ENCODE measurements at places on chromosomes 5 and 9.

DNA sequence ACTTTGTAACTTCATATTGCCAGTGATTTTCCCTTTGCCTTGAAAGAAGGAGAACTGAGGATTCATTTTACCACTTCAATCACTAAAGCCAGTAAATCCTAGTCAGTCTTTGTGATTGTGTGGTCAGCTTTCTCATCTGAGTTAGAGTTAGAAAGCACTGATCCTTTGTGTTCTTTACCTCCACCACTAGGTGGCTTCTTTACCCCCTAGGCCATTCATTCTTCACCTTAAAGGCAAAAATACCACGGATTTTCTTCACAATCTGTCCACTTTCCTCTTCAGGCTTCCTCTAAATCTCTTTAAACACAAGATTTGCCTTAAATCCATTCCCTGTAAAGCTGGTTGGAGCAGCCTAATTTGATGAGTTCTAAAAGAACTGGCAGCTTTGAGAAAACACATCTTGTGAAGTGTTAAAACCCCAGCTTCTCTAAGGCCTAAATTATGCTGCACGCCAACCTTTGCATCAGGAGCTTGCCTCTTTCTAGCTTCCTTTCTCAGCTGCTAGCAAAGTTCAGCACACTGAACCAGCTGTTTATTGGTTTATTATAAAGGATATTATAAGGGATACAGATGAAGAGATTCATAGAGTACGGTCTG lies 20.4 kb downstream of the BDP1 start:
- DNase-seq = peak; percentile 6

- DNase-seq = peak; percentile 86
Observed at GRCh38 chr9:70020991-70021571, 22.6 kb upstream of the MAMDC2 start.

- DNase-seq = no peak
Observed at GRCh38 chr5:11037941-11038340, 276.9 kb upstream of the DAP start.

DNA sequence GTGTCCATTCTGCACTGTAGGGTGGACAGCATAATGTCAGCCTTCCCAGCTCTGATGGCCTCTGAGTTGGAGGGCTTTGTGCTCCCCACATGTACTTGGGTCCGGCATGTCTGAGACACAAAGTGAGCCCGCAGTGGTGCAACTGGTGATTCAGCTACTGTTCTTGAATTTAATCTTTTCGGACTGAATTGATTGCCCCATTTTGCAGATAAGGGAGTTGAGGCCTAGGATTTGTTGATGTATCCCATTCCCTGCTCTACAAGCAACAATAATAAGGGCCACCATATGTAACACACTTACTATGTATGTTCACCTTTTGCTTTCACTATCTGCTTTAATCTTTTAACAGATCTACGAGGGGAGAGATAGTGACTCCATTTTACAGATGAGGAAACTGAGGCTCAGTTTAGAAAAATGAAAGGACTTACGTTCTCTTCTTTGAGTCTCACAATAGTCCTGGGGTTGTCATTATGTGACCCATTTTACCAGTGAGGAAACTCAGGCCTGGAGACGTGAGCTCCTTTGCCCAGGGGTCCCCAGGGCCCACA lies 4.5 kb downstream of the GSN start:
- DNase-seq = no peak

DNA sequence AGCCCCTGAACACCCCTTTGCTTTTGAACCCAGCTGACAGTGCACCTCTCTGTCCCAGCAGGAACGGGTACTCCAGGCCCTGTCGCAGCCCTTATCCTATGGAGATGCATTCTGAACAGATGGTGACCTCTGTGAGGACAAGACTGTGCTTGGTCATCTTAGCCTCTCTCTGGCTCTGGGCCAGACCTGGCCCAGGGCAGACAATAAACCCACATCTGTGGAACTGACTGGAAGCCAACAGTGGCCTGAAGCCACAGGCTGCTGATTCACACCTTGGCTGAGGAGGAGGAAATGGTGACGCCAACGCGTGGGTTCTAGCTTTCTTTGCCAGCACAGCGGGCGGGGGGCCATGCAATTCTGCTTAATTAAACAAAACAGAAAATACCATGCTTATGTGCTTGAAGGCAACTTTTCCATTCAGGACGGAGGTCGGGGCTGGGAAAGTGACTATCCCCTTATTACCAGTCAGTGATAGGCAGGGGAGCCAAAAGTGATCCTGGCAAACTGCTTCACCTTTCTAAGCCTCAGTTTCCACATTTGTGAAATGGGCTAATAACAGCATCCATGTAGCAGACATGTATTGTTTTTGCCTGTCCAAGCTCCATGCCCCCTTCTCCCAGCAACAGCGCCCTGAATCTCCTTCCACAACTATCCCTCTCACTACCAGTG lies 10.8 kb downstream of the SH3PXD2B start:
- peak; percentile 86 for DNase-seq

GRCh38 chr9:129422843-129423192 lies 198.1 kb downstream of the C9orf50 start:
- DNase-seq = no peak

DNA sequence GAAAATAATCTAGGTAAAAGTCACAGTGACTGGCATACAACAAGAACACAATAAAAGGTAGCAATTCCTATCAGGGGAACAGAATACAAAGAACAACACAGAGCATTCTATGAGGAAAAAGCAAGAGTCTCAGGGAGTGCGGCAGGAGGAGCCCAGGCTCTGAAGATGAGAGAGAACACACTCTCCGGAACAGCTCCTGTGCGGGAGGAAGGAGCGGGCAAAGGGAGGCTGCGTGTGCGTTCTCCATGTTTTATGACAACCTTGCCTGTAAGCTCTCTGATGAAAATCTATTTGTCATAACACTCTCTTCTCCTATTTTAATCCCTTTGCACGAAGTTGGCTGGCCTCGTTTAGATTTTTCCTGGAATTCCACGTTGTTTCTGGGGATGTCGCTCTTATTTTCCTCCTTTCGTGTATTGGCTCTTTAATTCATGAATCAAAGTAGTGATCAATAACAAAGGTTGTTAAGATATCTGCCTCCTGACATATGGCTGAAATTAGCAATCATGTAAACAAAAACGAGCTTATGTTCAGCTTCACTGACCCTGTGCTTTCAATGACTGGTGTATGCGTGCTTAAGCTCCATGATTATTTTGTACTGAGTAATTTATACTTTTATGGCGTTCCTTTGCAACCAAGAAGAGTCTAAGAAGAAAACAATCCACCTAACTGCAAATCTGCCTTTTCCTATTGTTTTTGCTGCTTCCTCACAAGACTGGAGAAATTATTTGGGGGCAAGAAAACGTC lies 109.5 kb downstream of the MYO10 start:
- DNase-seq = no peak

DNA sequence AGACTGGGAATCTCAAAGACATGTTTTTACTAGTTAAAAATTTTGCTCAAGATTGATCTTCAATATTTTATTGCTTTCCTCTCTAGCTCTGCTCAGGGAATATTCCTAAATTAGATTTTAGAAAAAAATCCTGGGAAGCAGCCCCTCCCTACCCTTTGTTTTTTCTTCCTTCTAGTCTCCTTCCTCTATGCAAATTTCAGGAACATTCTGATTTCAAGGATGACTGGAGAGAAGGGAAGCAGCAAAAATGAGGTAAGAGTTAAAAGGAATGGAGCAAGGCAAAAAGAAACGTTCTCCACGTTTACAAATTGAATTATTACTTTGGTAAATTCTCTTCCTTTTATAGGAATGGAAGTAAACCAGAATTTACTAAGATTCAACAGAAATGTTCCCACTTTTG lies 493.4 kb upstream of the TUSC1 start:
- DNase-seq = no peak

DNA sequence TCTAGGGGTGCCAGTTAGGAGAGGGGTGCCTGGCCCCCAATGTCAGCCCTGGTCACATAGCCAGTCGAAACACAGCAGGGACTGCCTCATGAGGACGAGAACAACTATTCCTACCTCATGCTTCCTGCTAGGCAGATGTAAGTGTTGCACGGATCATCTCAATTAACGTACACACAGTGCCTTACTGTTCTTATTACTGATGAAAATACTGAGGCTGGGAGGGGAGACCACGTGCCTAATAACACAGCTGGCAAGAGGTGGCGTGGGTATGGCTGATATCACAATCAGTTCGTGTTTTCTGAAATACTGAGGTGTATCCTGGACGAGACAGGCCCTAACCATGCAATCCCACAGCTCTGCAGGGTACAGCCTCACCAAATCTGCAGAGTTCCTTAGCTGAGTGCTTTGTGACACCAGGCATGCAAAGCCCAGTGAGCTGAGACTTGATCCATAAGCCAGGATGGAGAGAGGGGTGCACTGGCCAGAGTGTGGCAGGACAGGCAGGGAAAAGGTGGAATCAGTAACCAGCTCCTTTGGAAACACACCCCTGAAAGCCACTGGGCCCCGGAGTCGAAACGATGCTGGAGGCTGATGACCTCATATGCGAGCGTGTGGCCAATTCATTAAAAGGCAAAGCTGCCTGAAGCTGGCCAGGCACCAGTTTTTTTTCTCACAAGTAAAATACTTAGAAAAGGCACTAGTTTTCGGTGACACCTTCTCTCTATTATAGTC lies 63.9 kb downstream of the PRRT1B start:
- peak; percentile 69 for DNase-seq

GRCh38 chr9:95197692-95198271 lies 119.7 kb downstream of the FANCC start:
- DNase-seq = peak; percentile 78

- DNase-seq = no peak
Observed at GRCh38 chr5:29277642-29278041, 1915.8 kb upstream of the CDH6 start.

GRCh38 chr9:74824654-74825053 lies 63.1 kb downstream of the TRPM6 start:
- peak; percentile 75 for DNase-seq

DNA sequence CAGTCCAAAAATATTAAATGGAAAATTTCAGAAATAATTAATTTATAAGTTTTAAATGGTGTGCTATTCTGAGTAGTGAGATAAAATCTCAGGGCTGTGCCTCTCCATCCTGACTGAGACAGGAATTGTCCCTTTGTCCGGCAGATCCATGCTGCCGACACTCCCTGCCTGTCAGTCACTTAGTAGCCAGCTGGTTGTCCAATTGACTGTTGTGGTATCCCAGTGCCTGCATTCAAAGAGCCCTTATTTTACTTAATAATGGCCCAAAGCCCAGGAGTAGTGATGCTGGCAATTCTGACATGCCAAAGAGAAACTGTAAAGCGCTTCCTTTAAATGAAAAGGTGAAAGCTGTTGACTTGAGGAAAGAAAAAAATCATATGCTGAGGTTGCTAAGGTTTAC lies 157.5 kb downstream of the ENC1 start:
- DNase-seq = no peak

GRCh38 chr9:137387891-137388560 lies 34.9 kb downstream of the EXD3 start:
- DNase-seq = no peak

GRCh38 chr9:1875921-1876448 lies 139.2 kb upstream of the SMARCA2 start:
- no peak for DNase-seq

- DNase-seq = no peak
Observed at GRCh38 chr5:33438996-33439395, 1.8 kb upstream of the TARS1 start.

GRCh38 chr9:99414321-99414720 lies 192.2 kb downstream of the SEC61B start:
- peak; percentile 57 for DNase-seq
